ENCODE measurements at places on chromosomes 7 and 10.

GRCh38 chr7:2143450-2143849 lies 89.3 kb downstream of the MAD1L1 start:
- DNase-seq = no peak

DNA sequence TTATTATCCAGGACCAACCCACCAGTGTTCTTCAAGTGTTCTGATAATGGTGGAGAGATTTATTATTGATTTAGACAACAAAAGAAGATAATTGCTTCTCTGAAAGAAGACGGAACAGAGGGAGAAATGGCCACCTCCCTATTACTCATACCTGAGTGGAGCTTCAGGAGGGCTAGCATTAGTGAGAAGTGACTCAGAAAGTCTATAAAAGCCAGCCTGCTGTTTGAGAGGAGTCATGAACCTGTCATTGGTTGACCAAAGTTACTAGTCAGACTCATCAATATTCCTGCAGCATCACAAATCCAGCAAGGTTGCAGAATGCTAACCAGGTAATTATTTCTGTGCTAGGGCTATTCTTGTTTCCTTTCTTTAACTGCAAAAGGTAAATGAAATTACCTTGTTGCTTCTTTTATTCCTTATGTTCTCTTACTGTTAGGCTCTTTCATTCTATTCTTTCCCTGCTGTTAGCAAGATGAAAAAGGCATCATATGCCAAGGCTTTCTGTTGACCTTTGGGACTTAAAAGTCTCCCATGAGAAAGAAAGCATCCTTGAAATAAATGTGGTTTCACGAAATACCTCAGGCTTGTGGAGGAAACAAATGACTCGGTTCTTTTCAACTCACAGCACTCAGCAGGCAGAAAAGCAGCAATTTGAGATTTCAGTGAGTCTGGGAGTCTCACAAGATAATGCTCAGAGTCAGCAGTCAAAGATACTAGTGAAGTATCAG lies 256.4 kb upstream of the PHYHIPL start:
- DNase-seq = no peak

GRCh38 chr7:115319541-115319940 lies 397.6 kb downstream of the MDFIC start:
- DNase-seq = no peak

DNA sequence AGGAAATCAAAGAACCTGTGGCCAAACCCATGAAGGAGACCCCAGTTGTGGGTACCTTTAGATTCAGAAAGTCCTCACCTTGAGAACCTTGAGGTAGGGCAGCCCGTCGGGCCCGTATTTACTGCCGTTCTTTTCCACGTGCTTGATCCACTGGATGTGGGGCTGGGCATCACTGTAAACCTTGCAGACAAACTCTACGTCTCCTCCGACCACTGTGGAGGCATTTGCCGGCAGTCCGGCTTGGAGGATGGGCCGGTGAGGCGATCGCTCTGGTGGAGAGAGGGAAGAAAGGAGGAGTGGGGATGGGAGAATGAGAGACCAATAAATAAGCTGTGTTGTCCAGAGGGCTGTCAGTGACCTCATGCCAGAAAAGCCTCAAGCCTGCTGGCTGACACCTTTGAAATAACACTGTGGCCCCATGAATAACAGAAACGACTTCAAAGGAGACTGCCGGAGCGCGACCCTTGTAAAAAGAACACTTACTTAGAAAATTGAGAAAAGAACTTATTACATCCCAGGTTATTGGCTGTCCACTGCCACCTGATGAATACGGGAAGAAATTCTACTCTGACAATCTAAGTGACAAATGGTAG lies 78.2 kb downstream of the FGFR2 start:
- DNase-seq = no peak

DNA sequence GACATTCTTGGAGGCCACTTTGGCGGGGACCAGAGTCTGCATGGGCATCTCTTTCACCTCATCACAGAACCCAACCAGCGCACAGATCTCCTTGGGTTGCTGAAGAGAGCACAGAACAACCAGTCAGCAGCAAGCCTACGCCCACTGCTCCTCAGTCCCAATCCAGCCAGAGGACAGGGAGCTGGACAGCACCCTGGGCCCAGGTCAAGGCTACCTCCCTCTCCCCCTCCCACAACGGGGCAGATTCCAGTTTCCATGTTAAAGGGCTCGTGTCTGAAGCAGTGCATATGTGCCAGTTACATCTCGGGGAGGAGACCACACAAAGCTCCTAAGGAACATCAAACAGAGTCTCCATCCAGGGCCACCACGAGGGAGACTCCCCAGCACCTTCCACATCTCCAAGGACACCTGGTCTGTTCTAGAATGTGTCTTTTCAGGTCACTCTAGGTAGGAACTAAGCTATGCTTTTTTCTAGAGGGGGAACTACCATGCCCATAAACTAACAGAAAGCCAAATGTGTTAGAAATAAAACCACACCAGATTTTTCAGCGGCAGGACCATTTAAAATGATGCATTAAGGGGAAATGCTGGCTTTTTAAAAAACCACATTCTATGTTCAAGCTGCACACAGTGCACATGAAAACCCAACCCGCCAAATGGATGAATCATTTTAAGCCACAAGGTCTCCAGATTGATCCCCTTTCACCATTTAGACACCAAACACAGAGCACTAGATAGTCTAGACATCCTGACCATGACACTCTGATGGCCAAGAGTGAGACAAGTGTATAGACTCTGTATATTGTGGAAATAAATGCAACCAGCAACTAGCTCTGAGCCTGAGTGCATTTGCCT lies 28.9 kb downstream of the PSAP start:
- DNase-seq = no peak

- no peak for DNase-seq
These were observed 33.8 kb upstream of the SMKR1 start for GRCh38 chr7:129468547-129468946.

DNA sequence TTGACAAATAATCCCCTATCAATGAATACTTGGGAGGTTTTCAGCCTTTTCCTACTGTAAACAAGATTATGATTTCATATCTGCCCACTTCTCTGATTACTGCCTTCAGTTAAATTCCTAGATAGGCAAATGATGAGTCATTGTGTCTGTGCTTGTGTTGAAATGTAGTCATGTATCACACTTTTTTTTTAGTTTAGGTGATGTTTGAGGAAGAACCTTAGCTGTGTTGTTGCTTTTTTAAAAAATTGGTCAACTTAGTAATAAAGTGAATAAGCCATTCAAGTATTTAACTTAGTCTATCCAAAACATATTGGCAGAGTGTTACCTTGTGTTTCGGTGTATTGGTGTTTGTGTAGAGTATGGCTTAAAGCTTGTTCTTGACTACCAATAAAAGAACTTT lies 60.0 kb downstream of the WAC start:
- DNase-seq = no peak

DNA sequence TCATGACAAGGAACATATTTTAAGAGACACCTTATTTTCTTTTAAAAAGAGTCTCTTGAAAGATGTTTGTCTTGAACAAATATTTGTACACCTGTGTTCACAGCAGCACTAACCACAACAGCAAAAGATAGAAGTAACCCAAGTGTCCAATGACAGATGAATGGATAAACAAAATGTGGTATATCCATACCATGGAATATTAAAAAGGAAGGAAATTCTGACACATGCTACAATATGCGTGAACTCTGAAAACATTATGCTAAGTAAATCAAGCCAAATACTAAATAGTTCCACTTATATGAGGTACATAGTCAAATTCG lies 17.8 kb downstream of the SGMS1 start:
- no peak for DNase-seq

DNA sequence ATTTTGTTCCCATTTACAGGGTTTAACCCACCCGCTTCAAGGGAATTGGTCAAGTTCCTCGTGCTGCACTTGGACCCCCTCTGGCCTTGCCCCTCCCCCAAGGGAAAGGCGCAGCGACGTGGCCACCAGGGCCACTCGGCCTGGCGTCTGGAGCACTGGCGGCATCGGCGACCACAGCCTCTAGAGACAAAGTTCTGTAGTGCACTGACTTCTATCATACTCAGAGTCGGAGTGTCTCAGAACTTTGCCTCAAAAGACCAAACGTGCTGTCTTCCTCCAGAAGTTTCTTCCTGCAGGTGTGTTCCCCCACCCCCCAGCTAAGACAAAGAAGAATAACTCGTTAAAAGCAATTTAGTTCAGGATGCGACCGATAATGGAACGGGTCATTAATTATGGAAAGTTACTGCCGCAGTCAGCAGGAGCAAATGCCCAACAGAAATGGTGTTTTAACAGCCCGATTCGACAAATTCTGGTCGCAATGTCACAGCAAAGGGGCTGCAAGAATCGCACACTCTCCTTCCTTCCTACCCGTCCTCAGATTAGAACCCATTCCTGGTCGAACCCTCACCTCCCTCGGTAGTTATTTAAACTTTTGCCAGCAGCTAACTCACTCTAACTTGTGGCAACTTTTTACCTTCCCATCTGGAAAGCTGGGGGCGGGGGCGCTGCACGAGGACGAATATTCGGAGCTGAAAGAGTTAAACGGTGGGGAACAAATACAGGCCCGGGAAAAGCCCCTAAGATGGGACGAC lies 202.1 kb upstream of the NFE2L3 start:
- DNase-seq = no peak

DNA sequence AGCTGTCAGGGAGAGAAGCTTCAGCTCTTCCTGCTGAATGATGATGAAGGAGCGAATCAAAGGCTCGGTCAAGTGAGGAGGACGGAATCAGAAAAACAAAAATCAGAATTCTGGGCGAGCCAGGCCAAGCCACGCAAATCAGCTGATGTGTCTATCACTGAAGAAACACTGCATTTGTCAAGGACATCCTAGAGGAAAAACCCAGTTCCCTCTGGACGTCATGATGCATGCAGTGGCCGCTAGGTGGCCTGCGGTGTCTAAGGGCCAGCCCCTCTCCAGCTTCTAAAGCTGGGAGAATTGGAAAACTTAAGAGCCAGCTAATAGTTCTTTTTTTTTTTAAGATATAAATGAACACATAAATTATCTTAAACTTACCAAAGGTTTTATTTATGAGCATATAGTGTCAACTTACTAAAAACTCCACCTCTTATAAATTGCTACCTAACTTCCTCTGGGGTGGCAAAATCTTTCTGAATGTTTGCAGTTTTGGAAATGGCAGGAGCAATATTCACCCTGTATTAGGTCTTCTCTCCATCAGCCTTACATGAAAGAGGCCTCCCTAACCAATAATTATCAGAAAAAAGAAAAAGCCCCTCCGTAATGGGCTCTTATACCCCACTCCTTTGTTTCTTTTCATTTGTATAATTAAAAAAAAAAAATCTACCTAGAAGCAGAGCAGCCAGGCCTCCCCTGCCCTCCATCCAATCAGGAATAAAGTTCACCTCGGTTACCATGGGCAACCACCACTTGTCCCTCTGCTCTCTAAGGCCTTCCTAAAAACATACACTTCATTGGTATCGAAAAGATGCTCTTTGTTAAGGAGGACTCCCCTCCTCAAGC lies 186.8 kb downstream of the USP6NL start:
- no peak for DNase-seq

GRCh38 chr7:32381024-32381601 lies 109.1 kb downstream of the LSM5 start:
- no peak for DNase-seq

DNA sequence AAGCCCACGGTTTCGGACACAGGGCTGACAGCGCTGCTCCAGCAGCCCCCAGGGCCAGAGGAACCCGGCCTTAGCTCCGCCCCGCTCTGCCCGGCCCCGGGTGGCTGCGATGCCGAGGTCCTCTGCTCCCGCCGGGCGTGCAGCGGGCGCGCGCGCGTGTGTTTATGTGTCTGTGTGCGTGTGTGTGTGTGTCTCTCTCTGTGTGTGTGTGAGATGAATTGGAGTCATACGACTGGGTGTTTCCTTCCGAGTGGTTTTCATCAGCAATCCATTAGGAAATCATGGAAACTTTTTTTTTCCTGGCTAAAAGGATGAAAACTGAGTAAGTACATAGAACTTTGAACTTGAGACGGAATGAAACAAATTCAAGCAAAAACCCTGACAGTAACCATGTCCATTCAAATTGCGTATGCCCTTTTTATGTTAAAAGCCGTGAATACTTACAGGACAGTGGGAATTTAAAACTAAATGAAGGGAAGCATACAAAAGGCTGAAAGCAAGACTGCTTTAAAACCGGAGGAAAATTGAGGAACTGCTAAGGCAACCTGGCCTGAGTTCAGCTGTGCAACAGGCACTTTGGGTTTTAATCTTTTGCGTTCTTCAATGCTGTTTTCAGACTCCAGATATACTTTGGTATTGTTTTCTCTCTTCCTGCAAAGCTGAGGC lies at the start of gene CPED1:
Gene CPED1, plus strand, starts transcription at position 121 of the 666 bp plus-strand sequence. CDS start 911 bp downstream, outside the sequence.
- no peak for DNase-seq

DNA sequence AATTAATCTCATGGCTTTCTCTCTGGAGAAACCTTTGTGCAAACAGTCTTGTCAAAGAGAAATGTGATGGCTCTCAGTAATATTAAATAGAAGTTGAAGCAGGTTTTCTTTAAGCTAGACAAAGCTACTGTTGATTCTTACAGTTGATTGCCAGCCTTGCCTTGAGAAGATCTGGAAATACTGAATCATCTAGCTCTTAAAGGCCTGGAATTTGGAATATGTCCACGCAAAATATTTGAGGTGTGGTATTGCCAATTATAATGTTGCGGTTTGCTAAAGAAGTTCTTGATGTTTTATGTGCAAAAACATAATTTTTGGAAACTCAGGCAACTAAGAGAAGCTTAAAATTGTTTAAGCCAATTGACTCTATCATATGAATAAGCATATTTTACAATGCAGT lies 371.9 kb downstream of the PHF14 start:
- no peak for DNase-seq

GRCh38 chr10:23069019-23069815 lies 26.2 kb upstream of the MSRB2 start:
- no peak for DNase-seq

- no peak for DNase-seq
These were observed 37.0 kb downstream of the FAM20C start for GRCh38 chr7:229184-229964.

GRCh38 chr7:142875456-142875855 lies 10.1 kb downstream of the TRPV6 start:
- no peak for DNase-seq

DNA sequence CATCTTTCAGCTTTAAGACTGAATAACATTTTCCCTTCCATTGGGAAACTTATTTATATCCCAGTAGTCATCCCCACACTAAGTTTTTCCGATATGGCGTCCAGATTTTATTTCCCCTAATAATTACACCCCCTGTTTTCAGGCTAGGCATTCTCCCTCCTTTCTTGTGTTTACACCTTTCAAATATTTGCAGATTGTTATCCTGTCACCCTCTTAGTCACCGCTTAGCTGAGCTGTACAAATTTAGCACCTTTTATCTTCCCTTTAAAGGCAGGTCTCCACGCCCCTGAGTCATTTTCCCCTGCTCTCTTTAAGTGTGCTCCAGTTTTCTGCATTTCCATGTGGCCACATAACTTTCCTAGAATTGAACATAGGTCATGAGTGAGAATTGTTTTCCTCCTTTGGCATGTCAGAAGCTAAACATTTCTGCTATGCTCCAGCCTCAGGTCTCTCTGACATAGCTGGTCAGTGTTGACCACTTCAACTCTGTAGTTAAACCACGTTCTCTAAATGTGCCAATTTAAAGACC lies 47.4 kb downstream of the LRRC4 start:
- no peak for DNase-seq

- DNase-seq = no peak
These were observed 96.7 kb upstream of the CABCOCO1 start for GRCh38 chr10:61565819-61566560.
